C1 segment of cervical spinal cord (tissue), 14 donors: ENCODE measurements at places on chromosomes 2 and 18.

DNA sequence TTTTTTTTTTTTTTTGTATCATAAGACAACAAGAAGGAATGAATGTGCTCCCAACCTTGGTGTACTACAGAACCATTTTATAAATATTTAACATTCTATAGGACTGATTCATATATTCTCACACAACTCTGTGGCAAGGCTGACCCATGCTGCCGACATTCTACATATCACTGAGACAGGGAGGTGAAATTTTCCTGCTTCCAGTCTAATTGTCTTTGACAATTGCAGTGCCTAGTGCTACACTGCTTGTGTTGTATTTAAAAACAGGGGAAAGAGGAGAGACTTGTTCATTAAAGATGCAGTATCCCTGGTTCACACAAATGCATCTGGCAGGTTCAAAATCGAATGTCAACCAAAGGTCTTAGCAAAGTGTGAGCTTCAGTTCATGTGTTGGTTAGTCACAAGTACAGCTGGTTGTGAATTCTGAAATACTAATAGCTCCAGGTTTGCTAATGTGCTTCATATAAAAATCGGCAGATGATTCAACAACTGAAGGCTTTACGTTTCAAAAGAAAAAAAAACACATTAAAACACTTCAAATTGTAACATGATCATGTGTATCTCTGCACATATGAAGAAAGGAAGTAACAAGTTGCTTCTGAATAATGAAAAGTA, 130.8 kb downstream of the FIGN start:
- no peak for DNase-seq

- no peak for DNase-seq
These were observed 201.3 kb upstream of the OSR1 start for GRCh38 chr2:19559596-19560240.

- no peak for DNase-seq
These were observed at the start of gene WIPF1 for GRCh38 chr2:174597345-174598047. Gene WIPF1, minus strand, starts transcription at chr2:174597804. Its CDS starts 12,231 bp downstream, at chr2:174585573.

- no peak for DNase-seq
These were observed 2.1 kb upstream of the RFTN2 start for GRCh38 chr2:197677483-197677882.

DNA sequence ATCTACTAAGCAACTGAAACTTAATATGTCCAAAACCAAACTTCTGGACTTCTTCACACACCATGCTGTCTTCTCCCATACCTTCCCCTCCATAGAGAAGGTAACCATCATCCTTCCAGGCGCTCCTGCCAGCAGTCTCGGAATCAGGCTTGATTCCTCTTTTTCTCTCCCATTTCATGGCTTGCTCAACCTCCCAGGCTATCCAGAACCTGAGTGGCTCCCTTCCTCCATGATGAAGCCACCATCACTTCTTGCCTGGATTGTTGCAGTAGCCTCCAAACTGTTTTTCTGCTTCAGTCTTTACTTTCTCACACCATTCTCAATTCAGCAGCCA, 40.1 kb upstream of the NDUFV2 start:
- DNase-seq, result no peak

DNA sequence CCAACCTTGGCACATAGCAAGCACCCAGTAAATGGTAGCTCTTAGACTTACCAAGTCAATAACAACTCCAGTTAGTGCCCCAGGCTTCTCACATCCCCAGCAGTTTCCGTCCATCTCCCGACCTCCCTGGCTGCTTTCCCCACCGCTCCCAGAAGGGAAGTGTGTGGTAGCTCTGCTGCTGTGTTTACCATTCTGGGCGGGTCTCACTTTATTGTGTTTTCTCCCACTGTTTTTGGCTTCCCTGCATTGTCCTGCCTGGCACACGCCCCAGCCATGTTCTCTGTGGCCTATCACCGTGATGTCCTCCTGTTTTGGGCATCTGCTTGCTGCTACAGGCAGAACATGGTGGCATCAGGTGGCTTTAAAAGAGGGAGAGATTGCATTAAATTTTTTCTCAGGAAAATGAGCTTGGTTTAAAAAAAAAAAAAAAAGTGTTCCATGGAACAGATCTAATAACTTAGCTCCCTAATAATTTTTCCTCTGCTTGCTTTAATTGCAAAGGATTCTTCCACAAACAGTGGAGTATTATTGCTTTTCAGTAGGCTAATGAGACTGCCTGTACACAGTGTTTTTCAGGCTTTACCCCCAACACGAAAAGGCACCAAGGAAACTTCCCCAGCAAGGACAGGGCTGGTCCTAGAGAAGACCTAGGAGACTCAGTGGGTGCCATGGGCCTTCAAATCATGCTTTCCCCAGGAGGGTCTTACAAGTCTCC, 8.0 kb upstream of the COX7A2L start:
- no peak for DNase-seq
